ENCODE measurements at places on chromosomes 2 and 18.

DNA sequence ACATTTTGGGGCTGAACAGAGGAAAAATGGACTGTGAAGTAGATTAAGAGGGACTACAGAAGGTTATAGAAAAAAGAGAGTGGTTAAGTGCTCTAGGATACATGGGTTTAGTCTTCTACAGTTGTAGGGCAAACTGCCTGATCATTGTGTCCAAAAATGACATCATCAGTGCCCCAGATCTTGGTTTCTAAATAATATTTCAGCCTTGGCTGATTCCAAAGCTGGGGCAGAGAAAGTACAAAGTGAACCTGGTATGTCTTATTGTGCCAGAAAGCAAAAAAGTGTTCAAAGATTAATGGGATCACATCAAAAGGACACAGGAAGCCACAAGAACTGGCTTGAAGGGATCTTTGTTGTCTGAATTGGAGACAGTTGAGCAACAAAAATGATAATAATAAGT lies 97.1 kb upstream of the ZNF521 start:
- no peak for DNase-seq

- DNase-seq, result no peak
Measured at GRCh38 chr18:75010278-75010677, 198.7 kb downstream of the PTGR3 start.

DNA sequence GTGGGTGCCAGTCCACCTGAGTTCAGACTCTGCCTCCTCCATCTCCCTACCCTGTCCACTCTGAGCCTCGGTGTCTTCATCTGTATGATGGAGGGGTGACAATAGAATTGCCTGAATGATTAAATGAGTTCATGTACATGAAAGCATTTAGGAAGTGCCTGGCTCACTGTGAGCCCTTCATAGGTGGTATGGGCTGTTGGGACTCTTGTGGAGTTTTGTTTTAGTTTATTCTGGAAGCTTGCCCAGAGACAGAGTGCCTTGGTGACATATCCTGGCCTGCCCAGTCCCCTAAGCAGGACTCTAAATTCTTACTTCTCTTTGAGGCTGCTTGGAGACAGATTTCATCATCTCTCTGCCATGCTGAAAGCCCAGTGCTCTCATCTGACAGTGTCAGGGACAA lies 24.5 kb upstream of the GIGYF2 start:
- no peak for DNase-seq

DNA sequence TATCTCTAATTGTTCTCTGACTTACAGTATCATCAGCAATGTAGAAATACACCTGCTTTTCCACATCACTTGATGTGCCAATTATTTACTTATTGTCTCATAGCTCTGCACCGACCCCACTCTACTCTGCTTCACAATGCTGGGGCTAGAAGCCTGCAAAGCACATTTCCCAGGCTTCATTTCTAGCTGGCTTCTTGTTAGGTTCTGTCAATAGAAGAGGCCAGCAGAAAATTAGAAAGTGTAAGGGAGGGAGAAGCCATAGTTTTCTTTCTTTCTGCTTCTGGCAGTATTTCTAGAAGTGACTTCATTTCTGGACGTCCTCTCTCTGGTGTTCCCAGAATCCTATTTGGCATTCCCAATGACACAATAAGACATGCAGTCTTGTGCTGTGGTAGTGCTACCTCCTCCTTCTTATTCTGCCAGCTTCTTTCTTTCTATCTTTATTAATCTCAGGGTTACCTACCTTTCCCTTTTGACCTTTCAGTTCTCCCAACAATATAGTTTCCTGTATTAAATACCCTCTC lies 12.5 kb upstream of the TANC1 start:
- DNase-seq, result no peak

GRCh38 chr2:214103276-214104001 lies 307.4 kb upstream of the VWC2L start:
- DNase-seq, result no peak

DNA sequence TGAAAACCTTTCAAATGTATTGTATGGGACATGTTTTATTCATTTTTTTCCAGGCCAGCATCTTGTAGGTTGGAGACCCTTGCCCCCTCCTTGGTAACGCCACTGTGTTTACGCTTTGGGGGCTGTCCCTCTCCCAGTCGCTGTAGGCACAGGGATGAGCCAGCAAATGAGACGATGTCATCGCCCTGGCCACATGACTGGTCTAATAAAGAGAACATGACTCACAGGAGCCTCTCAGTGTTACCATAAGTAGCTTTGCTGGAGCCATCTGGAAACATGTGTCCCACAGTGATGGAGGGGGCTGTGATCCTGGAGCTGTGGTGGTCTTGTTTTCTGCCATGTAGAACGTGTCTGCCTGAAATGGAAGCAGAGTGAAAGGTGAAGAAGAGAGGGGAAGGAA lies 78.9 kb downstream of the CD8B2 start:
- no peak for DNase-seq

Data from posterior cingulate gyrus (tissue), 11 donors.